ENCODE measurements at places on chromosomes 6 and 20.

DNA sequence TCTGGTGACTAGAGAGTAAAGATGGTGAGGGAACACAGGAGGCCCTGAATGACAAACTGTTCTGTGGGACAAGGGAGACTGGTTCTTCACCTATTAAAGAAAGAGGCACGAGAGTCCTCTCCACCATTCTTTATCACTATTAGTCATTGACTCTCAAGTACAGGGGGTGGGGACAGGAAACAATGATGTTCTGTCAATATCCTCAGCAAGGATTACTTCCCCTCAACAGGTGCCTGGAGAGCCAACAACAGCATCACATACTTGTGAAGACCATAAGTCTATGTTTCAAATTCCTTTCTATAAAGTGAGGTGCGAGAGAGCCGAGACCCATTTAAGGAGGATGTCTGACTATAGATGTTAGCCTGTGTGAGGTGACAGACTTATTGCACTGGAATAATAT is 72.4 kb upstream of the TBC1D7 start:
- no peak for DNase-seq

DNA sequence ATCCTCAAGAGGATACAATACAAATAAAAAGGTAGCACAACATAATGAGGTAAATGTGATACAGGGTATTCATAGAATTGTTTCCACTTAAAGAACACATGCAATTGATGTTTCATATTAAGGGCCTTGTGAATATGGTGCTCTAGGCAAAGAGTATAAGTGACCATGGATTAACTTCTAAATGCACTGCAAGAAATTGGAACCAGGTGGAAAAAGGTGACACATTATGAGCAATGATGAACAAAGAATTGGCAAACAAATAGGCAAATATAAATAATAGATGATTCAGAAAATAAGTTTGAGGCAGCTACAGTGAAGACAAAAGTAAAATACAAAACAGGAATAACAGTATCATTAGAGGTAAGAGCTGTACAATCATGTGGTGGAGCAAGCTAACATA is 192.0 kb downstream of the GRIK2 start:
- no peak for DNase-seq

GRCh38 chr6:12363651-12364381 is 73.7 kb downstream of the EDN1 start:
- peak; percentile 17 for DNase-seq

- no peak for DNase-seq
Observed at GRCh38 chr6:158707120-158707820, 57.4 kb downstream of the SYTL3 start.

GRCh38 chr6:49415358-49415757 is 47.7 kb downstream of the MMUT start:
- no peak for DNase-seq

- DNase-seq: no peak
Observed at GRCh38 chr6:20891161-20891560, 356.9 kb downstream of the CDKAL1 start.

DNA sequence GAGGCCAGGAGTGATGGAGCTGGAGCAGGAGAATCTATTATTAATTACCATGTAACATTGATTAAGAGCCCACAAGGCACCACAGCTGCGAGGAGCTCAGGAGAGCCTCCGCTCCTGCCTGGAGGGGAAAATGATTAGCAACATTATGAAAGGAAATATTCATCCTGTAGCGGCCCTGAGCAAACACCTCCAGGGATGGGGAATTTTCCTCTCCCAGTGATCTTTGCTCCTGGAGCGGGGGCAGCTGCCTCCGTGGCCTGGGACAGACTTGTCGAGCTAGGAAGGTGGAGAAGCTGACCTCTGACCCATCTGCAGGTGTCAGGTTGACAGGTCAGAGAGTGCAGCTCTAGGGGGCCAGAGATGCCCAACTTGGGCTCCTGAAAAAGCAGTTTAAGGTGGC is 40.1 kb upstream of the SIRPA start:
- no peak for DNase-seq

DNA sequence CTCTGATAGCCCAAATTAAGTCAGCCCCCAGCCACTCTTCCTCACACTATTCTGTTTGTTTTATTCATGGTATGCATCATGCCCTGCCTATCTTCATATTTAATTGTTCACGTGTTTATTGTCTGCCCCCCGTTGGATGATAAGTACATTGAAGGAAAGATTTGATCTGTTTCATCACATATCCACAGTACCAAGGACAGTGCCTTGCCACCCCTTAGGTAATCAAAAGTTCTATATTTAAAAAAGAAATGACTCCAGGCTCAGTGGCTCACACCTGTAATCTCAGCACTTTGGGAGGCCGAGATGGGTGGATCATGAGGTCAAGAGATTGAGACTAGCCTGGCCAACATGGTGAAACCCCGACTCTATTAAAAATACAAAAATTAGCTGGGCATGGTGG is 10.2 kb upstream of the RIN2 start:
- DNase-seq: no peak

DNA sequence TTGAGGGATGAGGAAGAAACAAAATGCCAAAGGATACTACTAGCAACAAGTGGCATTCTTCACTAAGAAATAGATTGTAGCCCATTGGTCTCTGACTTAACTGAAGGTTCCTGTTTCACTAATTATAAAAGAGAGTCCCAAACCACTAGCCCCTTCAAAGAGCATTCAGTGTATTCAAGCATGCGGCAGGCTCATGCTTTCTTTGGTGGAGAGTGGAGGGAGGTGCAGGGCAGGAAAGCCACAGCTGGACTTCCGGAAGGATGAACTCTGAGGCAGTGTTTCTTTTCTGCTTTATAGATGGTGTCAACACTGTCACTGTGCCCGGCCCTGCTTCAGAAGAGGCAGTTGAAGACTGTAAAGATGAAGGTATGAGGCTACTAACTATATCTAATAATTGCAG is 636.1 kb downstream of the KIF16B start:
- no peak for DNase-seq

GRCh38 chr6:75012018-75012417 is 193.8 kb downstream of the COL12A1 start:
- no peak for DNase-seq

- DNase-seq: peak; percentile 23
Observed at GRCh38 chr20:36836591-36837269, 39.2 kb upstream of the TLDC2 start.

DNA sequence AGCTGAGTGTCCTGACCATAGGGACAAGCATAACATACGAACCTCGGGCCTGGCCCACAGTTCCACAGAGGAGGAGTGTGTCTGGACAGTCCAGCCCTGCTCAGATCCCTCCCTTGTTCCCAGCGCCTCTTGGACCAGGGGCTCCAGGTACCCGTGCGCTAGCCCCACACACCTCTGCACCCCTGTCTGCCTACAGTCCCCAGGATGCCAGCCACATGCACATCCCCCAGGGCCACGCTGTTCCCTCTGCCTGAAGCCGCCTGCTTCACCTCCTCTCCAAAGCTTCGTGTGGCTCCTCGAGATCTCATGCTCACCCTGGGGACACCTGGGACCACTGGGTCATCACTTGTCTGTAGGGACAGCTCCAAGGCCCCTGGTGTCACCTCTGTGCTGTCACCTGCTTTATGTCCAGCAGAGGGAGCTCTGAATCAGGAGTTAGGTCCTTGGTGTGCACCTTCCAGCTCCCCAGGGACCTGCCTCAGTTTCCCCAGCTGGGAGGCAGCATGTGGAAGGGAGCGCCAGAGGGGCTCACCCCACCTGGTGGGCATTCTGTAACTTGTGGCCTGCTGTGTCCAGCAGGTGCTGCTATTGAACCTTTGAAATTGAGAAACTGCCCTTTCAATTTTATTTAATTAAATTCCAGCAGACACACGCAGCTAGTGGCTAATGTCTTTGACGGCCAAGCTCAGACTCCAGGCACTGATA is 7.3 kb upstream of the YTHDF1 start:
- DNase-seq: peak; percentile 52

- no peak for DNase-seq
Observed at GRCh38 chr6:53103993-53104675, 38.9 kb downstream of the FBXO9 start.

DNA sequence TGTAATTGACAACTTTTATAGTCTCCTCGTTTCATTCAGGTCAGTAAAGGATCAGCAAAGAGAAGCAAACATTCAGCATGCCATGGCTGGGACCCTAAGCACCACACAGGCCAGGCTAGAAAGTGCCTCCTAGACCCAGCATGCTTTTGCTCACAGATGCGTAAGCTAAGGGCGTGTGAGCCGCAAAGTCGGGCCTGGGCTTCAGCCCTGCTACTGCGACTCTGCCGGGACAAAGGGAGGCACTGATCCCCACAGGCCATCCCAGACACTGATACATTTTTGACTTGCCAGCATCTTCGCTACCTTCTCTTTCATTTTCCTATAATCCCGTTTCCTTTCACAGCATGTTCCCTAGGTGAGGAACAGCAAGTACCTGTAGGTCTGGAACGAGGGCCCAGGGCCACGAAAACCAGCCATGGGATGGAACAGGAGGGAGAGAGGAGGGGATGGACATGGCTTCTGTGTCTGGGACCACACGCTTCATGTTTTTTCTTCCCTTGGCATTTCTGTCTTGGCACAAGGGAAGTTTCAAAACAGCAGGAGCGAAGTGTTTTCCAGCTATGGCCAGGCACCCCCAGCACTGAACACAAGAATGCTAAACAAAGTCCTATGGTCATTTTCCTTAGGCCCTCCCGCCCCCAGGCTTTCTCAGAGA is 42.6 kb downstream of the IRF4 start:
- DNase-seq: no peak

- no peak for DNase-seq
Observed at GRCh38 chr6:16548121-16548520, 213.1 kb downstream of the ATXN1 start.

GRCh38 chr20:57461726-57462125 is 63.2 kb downstream of the CTCFL start:
- no peak for DNase-seq

GRCh38 chr6:9789201-9789600 is 625.7 kb downstream of the TFAP2A start:
- no peak for DNase-seq

DNA sequence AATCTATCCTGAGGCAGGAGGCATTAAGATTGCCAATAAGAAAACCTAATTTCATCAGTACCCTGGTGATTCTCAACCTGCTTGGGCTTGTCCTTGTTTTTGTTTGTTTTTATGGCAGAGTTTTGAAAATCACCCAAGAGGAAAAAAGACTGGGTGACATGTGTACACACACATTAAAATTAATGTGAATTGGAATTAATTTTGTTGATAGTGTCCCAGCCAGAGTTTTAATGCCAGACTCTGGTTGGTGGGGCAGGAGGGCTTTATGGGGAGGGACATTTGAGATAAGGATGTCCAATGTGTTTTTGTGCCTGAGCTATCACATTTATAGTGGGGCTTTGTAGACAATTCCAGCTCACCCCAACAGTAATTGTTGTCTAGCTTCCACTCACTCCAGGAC is 184.6 kb downstream of the ID4 start:
- no peak for DNase-seq

- no peak for DNase-seq
Observed at GRCh38 chr6:8414844-8415243, 20.5 kb downstream of the SLC35B3 start.

DNA sequence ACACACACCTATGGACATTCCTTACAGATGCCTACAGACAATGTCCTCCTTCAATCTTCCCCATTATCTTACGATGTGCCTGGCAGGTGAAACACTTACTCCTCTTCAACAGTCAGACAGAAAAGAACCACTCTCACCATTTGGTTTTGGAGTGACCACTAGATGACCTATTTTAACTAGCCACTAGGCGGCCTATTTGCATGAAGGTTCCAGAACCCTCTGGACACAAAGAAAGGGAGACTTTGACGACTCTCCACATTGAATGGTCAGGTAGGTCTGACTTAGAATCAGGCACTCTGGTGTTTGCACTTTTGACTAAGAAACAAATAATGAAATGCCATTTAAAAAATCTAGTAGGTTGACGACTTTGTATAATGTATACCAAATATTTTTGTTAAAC is 42.0 kb downstream of the PNLDC1 start:
- no peak for DNase-seq

DNA sequence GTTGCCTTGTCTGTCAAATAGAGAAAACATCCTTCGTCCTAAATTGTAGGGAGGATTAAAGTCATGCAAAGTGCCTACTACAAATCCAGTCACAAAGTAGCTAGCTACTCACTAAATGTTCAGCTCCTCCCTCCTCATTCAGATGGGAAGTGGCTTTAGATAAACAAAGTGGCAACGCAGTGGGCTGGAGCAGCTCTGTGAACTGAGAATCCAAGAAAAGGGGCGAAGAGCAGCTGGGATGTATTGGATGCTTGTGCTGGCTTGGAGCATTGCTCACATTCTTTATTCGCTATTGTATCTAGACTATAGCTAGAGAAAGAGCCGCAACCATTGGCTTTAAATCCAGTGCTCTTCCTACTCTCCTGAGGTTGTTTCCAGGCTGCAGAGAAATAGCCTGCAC is 10.3 kb downstream of the MOG start:
- DNase-seq: no peak
